T-helper 17 cell (primary cell): ENCODE measurements at places on chromosomes 6 and 20. TPM values are rescaled to one million over a fixed set of nuclear protein-coding genes. Genes with fewer than 3 reads are reported as not detected.
A peak's percentile ranks its signal among the peaks of the same experiment; 100 is the strongest.

The PFDN6 gene
- 25.7 TPM for total RNA-seq

The LHFPL5 gene
- not detected for total RNA-seq

The PBOV1 gene
- total RNA-seq = not detected

The CYP39A1 gene
- not detected for total RNA-seq

The OPN5 gene
- total RNA-seq = not detected

The PLG gene
- total RNA-seq = not detected

DNA sequence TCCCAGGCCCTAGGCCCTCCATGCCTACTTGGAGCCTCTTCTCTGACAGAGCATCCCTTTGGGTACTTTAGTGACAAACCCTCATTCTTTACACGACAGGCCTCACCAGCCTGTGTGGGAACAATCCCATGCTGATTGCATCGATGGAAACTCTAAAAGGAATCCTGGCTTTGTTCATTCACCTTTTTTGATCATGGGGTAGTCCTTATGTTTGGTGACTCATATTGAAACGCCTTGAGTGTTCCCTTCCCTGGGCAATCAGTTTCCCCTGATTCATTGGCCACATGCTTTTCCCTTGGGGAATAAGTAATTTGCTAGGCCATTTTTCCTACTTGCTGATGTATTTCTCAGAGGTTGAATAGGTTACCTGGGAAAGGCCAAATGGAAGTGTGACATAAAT, 14.7 kb upstream of the TNFAIP3 start:
- H3K4me3 ChIP-seq = no peak overlapping the region
- H3K4me1 ChIP-seq = peaks cover 2% of the 10 kb centered on the region
- peaks cover 2% of the 10 kb centered on the region for H3K36me3 ChIP-seq

GRCh38 chr20:22821796-22822195, 213.3 kb upstream of the SSTR4 start:
- no peaks in the 10 kb centered on the region for H3K4me1 ChIP-seq
- no peak for DNase-seq
- H3K36me3 ChIP-seq = no peaks in the 10 kb centered on the region
- H3K27ac ChIP-seq = no peak overlapping the region
- no peaks in the 10 kb centered on the region for H3K27me3 ChIP-seq
- no peak overlapping the region for H3K4me3 ChIP-seq

DNA sequence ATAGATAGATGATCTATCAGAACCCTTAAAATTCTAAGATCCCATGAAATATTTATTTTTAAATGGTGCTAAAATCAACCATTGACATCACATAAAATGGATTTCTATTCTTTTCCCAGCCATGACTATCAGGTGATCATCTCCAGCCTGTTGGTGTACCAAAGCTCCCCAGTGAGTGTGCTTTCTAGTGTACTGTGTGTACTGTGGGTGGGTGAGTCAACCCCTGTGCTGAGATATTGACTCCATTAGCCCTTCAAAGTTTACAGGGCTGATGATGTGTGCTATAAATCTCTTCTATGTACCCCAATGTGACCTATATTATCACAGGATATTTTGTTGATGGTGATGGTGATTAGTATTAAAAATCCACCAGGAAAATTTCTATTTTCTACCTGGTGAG, 344.6 kb downstream of the MMUT start:
- H3K27me3 ChIP-seq = no peaks in the 10 kb centered on the region
- H3K36me3 ChIP-seq = no peaks in the 10 kb centered on the region
- no peak for DNase-seq

DNA sequence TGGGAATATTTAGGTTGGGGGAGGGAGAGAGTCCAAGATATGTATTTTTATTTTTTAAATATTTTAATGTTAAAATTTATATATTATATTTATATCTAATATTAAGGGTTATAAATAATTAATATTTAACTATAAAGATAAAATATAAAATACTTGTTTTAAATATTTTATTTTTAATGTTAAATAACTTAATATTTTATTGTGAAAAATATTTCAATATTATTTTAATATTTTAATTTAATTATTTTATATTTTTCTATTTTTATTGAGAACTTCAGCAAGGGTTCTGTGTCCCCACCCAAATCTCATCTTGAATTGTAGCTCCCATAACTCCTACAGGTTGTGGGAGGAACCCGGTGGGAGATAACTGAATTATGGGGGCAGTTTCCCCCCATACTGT, 34.0 kb downstream of the PERP start:
- H3K4me3 ChIP-seq = no peak overlapping the region
- H3K27me3 ChIP-seq = peaks cover 21% of the 10 kb centered on the region
- DNase-seq = no peak
- peaks cover 2% of the 10 kb centered on the region for H3K36me3 ChIP-seq
- no peaks in the 10 kb centered on the region for H3K4me1 ChIP-seq

- H3K36me3 ChIP-seq = no peaks in the 10 kb centered on the region
- H3K4me3 ChIP-seq = no peak overlapping the region
- H3K27ac ChIP-seq = no peak overlapping the region
- H3K4me1 ChIP-seq = peaks cover 5% of the 10 kb centered on the region
- peaks cover 28% of the 10 kb centered on the region for H3K27me3 ChIP-seq
- no peak for DNase-seq
These were observed 24.7 kb downstream of the DACT2 start for GRCh38 chr6:168294901-168295300.

- peaks cover 28% of the 10 kb centered on the region for H3K27me3 ChIP-seq
- DNase-seq = no peak
- peaks cover 9% of the 10 kb centered on the region for H3K36me3 ChIP-seq
- peak overlapping the region; percentile 88 for H3K4me3 ChIP-seq
These were observed 24.8 kb downstream of the ZNF311 start for GRCh38 chr6:28980137-28980851.

DNA sequence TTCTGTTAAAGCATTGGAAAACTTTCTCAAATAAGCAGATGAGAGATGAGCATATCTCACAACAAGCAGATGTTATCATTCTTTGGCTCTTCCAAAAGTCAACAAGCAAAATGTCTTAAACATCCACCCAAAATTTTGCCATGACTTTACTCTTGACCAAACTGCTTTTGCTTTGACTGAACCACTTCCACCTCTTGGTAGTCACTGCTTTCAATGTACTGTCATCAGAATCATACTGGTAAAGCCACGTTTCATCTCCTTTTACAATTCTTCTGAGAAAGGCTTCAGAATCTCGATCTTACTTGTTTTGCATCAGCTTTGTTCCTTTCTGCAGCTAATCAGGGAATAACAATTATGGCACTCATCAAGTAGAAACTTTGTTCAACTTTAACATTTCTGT, 498.5 kb upstream of the GJE1 start:
- no peak overlapping the region for H3K4me3 ChIP-seq
- no peak overlapping the region for H3K27ac ChIP-seq
- no peaks in the 10 kb centered on the region for H3K27me3 ChIP-seq
- H3K4me1 ChIP-seq = peaks cover 4% of the 10 kb centered on the region

DNA sequence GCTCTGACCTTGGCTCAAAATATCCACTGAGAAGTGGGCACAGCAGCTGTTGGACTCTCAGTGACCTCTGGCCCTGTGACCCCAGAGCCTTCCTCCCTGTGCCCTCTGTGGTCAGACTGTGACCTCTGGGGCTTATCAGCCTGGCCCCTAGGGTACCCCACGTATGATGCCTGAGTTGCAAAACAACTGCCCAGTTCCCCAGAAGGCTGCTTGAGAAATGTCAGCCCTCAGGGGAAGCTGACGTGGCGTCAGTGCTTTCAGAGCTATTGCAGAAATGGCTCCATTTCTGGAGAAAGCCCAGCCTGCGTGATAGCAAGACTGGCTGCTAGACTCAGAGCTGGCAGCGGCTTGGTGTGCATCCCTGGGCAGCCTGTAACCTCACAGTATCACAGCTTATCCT, 31.5 kb upstream of the TGM2 start:
- peaks cover 25% of the 10 kb centered on the region for H3K27me3 ChIP-seq
- no peak for DNase-seq
- H3K4me1 ChIP-seq = peaks cover 4% of the 10 kb centered on the region
- no peaks in the 10 kb centered on the region for H3K36me3 ChIP-seq

- H3K27ac ChIP-seq = no peak overlapping the region
- H3K4me1 ChIP-seq = no peaks in the 10 kb centered on the region
- H3K36me3 ChIP-seq = peaks cover 2% of the 10 kb centered on the region
- DNase-seq = no peak
These were observed 13.6 kb downstream of the GFOD1 start for GRCh38 chr6:13473768-13474165.

- H3K4me3 ChIP-seq = no peak overlapping the region
- H3K27ac ChIP-seq = no peak overlapping the region
- H3K4me1 ChIP-seq = peaks cover 11% of the 10 kb centered on the region
- peaks cover 9% of the 10 kb centered on the region for H3K27me3 ChIP-seq
- no peaks in the 10 kb centered on the region for H3K36me3 ChIP-seq
- DNase-seq = no peak
These were observed 59.8 kb upstream of the CARMIL1 start for GRCh38 chr6:25219216-25219916.

DNA sequence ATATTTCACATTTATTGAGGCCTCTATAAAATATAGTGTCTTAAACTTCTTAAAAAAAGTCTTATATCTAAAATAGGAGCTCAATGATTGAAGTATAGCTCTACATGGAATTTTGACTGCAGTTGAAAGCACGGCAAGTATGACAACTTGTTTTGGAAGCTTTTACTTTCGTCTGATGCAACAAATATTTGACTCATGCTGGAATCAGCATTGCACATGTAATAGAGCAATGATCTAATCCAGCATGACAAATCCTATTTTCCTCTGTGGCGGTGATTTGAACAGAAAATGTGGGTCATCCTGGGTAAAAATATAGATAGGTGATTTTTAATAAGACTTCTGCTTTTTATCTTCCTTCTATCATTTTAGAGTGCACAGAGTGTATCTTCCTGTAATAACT, 111.6 kb downstream of the TINAG start:
- H3K36me3 ChIP-seq = no peaks in the 10 kb centered on the region
- H3K4me3 ChIP-seq = no peak overlapping the region
- no peaks in the 10 kb centered on the region for H3K27me3 ChIP-seq
- H3K4me1 ChIP-seq = no peaks in the 10 kb centered on the region
- no peak for DNase-seq
- H3K27ac ChIP-seq = no peak overlapping the region

GRCh38 chr6:28656715-28657114, 131.0 kb downstream of the GPX5 start:
- no peak for DNase-seq
- H3K27me3 ChIP-seq = peaks cover 69% of the 10 kb centered on the region
- peak overlapping the region; percentile 28 for H3K4me3 ChIP-seq
- no peaks in the 10 kb centered on the region for H3K36me3 ChIP-seq
- H3K4me1 ChIP-seq = peaks cover 9% of the 10 kb centered on the region

GRCh38 chr20:59050437-59050836, 7.9 kb upstream of the PRELID3B start:
- DNase-seq = no peak
- H3K27ac ChIP-seq = peak overlapping the region; percentile 53
- peaks cover 51% of the 10 kb centered on the region for H3K27me3 ChIP-seq
- peaks cover 2% of the 10 kb centered on the region for H3K36me3 ChIP-seq

DNA sequence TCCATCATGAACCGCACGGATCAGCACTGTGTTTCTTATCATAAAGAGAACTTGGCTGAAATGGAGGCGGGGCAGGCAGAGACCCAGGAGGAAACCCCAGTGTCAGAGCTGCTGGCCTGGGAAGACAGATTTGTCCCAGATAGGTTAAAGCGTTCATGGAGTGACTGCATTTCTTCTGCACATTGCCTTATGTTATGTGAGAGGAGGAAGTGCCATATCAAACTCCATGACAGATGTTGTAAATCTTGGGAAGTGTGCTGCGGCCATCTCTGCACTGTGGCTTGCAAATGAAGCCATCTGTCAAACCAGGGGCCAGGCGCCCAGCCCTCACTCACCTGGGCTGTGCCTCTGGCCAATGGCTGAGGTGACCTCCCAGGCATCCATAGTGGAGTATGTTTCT, 163.0 kb downstream of the SLC24A3 start:
- H3K27ac ChIP-seq = no peak overlapping the region
- H3K36me3 ChIP-seq = no peaks in the 10 kb centered on the region
- H3K27me3 ChIP-seq = no peaks in the 10 kb centered on the region
- no peak for DNase-seq

GRCh38 chr6:96939007-96939805, 14.7 kb downstream of the KLHL32 start:
- peaks cover 6% of the 10 kb centered on the region for H3K4me1 ChIP-seq
- H3K27me3 ChIP-seq = no peaks in the 10 kb centered on the region
- peaks cover 9% of the 10 kb centered on the region for H3K36me3 ChIP-seq
- no peak overlapping the region for H3K27ac ChIP-seq
- no peak for DNase-seq

GRCh38 chr6:111162504-111162903, 75.2 kb downstream of the SLC16A10 start:
- no peaks in the 10 kb centered on the region for H3K27me3 ChIP-seq
- H3K27ac ChIP-seq = no peak overlapping the region
- no peak for DNase-seq
- H3K36me3 ChIP-seq = peaks cover 2% of the 10 kb centered on the region

DNA sequence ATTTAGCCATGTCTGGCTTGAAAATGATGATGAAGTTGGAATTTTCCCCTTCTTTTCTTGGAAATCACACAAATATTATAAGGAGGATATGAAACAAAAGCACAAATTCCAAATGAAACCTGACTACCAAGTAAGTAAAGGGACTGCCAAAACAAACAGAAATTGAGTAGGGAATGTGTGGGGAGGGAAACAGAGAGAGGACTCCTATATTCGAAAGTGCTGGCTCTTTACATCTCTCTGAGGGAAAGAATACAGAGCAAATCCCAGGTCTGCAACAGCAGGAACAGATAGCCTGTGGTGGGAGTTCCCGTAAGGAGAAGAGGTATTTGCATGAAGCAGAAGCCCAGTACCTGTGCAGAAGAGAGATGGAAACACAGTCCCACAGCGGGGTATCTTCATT, 583.7 kb downstream of the EPM2A start:
- peaks cover 37% of the 10 kb centered on the region for H3K27me3 ChIP-seq
- no peaks in the 10 kb centered on the region for H3K36me3 ChIP-seq
- no peak for DNase-seq
- H3K4me3 ChIP-seq = no peak overlapping the region
- H3K27ac ChIP-seq = no peak overlapping the region

- no peak overlapping the region for H3K4me3 ChIP-seq
- H3K27ac ChIP-seq = no peak overlapping the region
- DNase-seq = no peak
- H3K36me3 ChIP-seq = no peaks in the 10 kb centered on the region
These were observed 140.1 kb upstream of the ZFP64 start for GRCh38 chr20:52331655-52332054.

DNA sequence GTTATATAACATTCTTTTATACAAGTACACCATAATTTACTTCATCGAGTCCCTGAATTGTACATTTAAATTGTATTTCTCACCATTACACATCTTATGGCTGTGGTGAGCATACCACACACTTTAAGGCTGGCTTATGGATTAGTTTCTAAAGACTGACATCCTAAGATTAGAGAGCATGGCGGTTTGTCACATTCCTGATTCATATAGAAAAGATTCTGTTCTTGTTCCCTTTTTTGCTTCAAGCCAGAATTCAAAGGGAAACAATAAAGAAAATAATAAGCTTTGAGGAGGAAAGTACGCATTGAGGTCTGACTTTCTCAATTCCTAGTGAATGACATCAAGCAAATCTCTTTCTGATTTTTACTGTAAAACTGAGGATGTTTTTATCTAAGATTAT, 2.5 kb downstream of the BTN1A1 start:
- no peak overlapping the region for H3K4me3 ChIP-seq
- H3K36me3 ChIP-seq = peaks cover 5% of the 10 kb centered on the region
- peaks cover 37% of the 10 kb centered on the region for H3K27me3 ChIP-seq
- peaks cover 17% of the 10 kb centered on the region for H3K4me1 ChIP-seq
- DNase-seq = no peak
